MG63 (cell line): ENCODE measurements at places on chromosomes 13 and 19. TPM values are rescaled to one million over a fixed set of nuclear protein-coding genes. Genes with fewer than 3 reads are reported as not detected.
A peak's percentile ranks its signal among the peaks of the same experiment; 100 is the strongest.

The CEACAM7 gene
- total RNA-seq: not detected in 2 replicates

DNA sequence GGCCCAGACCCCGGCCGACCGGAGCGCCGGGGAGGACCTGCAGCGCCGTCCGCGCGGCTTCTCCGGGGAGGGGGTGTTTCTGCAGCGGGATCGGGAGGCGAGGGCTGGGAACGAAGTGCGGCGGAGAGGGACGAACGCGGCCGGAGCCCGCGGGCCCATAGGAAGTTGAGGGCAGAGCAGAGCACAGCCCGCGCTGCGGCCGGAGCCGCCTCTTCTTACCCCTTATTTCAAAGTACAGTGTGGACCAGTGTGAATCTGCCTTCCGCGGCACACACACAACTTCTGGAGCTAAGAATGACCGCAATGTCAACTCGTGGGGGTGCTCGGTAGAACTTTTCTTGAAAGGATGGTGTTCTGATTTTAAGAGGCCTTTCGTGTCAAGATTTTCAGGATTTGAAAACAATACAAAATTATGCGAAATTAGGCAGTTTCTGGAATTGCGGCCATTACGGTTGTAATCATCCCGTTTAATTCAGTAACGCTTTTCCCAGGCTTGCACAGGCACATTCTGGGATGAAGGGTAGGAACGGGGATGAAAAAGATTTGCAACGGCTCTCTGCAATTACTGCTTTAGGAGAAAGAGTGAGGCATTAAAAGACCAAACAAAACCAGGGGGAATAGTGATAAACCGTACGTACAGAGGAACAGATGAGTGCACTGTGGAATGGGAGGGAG is 821 bp downstream of the TDRD3 start:
- peak; percentile 58 for DNase-seq

- no peak for DNase-seq
These were observed 6.9 kb downstream of the CHERP start for GRCh38 chr19:16535381-16535780.

DNA sequence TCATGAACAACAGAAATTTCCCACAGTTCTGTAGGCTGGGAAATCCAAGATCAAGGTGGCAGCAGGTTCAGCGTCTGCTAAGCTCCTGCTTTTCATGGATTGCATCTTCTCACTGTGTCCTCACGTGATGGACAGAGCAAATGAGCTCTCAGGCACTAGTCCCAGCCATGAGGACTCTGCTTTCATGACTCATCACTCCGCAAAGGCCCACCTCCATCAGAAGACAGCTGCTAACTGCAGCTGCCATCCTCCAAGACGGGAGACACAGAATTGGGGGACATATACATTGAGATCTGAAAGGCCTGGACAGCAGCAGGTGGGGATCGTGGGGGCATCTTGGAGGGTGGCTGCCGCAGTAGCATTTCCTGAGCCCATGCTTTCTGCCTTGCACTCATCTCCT is 44.4 kb upstream of the SPATA13 start:
- no peak for DNase-seq

DNA sequence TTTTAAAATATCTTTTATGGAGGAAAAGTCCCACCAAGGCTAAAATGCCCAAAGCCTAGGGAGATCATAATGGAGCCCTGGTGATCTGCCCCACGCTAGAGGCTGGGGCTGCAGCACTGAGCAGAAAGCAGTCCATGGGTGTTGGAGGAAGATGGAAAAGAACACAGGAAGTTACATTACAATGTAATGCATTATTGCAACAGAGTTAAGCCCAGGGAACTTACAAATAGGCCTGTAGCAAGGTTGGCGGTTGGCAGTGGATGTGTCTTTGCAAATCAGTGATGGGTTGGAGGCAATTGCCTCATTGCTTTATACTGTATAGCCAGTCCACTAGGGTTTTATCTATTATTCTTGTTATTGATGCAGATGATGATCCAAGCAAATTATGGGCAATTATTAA is 399.9 kb downstream of the NDFIP2 start:
- no peak for DNase-seq

DNA sequence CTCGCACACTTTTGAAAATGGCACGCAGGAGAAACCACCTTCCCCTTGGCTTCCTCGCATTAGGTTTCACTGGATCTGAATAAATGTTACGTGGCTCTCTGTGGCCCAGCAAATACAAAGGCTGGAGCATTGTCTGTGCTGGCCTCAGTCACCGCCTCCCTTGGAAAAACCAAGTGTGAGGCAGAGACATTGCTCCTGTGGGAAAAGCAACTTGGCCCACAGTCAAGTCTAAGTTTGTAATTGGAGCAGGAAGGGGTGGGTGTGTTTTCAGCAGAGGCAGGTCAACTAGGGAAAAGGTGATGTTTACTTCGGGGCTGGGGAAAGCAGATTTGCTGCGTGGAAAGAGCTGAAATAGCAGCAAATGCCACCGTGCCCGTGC is 101.6 kb downstream of the IRS2 start:
- DNase-seq: no peak

GRCh38 chr13:20424949-20425348 is 100.7 kb downstream of the CRYL1 start:
- no peak for DNase-seq

GRCh38 chr19:18657590-18658365 is 20.9 kb downstream of the KLHL26 start:
- no peak for DNase-seq

DNA sequence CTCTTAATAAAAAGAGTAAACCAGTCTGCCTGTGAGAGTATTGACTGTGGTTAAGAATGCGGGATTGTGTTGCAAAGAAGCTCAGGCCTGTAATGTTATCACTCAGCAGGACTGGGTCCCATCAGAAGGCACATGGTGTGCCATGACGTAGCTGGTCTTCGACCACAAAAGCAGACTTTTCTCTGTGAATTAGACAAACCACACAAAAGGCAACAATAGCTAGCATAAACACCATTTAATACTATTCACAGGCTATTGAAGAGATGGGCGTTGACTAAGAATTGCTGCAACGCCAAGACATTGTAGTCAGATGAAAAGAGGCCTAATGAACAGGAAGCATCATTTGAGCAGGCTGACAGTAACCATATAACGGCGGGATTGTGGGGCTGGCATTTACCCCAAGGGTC is 235.6 kb upstream of the SOX21 start:
- DNase-seq: no peak

DNA sequence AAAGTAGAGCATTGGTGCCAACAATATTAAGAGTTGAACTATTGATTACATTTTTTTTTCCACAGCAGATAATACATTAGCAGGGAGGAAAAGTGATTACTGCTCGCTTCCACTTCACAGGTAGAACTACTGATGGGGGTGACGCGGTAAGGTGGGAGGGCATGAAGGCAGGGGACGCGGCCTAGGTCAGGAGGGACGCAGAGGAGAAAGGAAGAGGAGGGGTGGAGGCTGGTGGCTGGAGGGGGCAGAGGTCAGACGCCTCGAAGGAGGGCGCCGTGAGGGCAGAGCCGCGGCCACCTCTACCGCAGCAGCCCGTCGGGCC is 287 bp upstream of the B3GLCT start:
- DNase-seq: no peak

DNA sequence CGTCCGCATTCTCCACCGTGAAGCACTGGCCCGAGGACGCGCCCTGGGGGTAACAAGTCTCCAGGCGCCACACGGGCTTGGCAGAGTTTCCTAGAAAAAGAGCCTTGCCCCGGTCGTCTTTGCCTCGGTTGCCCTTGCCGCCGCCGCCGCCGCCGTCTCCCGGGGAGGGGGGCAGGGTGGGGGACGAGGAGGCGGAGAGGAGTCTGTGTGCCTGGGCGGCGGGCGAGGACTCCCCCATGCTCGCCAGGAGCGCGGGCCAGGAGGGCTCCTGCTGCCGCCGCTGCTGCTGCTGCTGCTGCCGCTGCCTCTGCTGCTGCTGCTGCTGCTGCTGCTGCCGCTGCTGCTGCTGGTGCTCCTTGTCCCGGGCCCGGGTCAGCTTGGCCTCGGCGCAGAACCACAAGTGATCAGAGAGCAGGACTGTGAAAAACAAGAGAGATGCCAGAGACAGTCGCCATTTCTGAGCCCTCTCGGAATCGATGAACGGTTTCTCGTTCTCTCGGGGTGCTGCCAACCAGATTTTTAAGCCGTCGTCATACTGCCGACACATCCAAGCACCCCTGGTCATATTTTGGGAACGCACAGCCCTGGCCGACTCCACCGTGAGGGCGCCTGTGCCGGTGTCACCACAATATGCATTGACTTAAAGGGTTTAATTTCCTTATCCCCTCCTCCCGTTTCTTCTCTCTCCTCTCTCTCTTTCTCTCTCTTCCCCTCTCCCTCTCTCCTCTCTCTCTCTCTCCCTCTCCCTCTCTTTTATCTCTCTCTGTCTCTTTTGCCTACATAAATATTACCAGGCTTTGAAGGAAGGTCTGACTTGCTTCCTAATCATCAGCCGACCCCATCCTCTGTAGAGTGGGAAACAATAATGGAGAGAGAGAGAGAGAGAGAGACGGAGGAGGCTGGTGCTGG is 349.1 kb downstream of the LIG4 start:
- DNase-seq: peak; percentile 61

DNA sequence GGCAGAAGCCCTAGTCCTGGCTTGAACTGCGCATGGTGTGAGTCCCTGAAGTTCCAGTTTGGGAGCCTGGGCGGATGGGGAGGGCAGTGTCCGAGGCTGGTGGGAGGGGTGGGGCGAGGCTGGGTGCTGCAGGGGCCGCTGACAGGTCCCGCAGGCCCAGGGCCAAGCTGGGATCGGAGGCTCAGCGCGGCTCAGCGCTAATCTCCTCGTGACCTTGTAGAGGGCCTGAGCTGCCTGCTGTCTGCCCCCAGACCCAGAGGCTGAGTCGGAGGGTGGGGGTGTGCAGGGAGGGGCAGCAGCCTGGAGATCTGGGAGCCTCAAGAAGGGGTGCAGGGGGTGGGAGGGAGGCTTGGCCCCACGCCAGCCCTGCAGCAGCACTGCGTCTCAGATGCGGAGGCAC is 3.0 kb downstream of the ATP1A3 start:
- DNase-seq: no peak

- no peak for DNase-seq
These were observed 30.7 kb downstream of the ZNF486 start for GRCh38 chr19:20197747-20198146.

The ZNF772 gene
- 3.3 and 4.7 TPM in 2 replicates for total RNA-seq

DNA sequence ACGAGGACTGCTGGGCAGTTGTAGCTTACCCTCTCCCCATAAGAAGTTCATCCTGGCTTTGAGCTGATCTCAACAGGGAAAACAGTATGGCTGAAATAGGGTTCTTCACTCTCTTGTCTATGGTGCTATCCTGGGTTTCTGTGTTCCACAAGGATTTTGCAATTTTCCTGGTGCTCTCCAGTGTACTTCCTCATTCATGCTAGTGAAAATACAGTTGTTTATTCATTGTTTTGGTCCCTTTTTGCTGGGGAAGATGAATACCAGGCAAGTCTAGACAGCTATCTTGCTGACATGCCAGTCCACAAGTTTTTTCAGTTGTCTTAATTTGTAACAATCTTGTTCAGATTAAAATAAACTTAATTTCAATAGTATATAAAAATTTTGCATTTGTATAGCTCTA is 306.5 kb downstream of the DLEU7 start:
- no peak for DNase-seq

GRCh38 chr13:41960637-41961465 is at the start of gene VWA8:
Gene VWA8 (minus strand): TSS chr13:41961109. CDS start chr13:41961015, 94 bp downstream.
- DNase-seq: peak; percentile 89

The KCNC3 gene
- not detected in 2 replicates for total RNA-seq

DNA sequence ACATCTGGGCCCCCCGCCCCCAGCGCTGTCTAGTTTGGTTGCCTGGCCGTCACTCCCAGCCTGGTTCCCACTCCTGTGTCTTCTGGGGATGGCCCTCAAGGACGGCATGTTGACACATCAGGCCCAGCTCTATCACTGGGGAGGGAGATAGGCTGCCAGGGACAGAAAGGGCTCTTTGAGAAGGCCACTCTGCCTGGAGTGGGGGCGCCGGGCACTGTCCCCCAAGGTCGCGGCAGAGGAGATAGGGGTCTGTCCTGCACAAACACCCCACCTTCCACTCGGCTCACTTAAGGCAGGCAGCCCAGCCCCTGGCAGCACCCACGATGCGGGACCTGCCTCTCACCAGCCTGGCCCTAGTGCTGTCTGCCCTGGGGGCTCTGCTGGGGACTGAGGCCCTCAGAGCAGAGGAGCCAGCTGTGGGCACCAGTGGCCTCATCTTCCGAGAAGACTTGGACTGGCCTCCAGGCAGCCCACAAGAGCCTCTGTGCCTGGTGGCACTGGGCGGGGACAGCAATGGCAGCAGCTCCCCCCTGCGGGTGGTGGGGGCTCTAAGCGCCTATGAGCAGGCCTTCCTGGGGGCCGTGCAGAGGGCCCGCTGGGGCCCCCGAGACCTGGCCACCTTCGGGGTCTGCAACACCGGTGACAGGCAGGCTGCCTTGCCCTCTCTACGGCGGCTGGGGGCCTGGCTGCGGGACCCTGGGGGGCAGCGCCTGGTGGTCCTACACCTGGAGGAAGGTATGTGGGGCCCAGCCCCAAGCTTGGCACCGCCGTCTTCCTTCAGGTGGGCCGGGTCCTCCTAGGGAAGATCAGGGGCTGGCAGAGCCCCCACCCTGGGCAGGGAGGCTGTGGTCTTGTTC is at the start of gene AMH:
Gene AMH, plus strand, starts transcription at position 314 of the 857 bp plus-strand sequence. Its CDS starts 10 bp downstream, at position 324.
- DNase-seq: no peak

GRCh38 chr19:35204799-35205732 is 23.5 kb downstream of the FAM187B start:
- no peak for DNase-seq

The KMT2B gene
- total RNA-seq: 2.3 and 6.0 TPM in 2 replicates

DNA sequence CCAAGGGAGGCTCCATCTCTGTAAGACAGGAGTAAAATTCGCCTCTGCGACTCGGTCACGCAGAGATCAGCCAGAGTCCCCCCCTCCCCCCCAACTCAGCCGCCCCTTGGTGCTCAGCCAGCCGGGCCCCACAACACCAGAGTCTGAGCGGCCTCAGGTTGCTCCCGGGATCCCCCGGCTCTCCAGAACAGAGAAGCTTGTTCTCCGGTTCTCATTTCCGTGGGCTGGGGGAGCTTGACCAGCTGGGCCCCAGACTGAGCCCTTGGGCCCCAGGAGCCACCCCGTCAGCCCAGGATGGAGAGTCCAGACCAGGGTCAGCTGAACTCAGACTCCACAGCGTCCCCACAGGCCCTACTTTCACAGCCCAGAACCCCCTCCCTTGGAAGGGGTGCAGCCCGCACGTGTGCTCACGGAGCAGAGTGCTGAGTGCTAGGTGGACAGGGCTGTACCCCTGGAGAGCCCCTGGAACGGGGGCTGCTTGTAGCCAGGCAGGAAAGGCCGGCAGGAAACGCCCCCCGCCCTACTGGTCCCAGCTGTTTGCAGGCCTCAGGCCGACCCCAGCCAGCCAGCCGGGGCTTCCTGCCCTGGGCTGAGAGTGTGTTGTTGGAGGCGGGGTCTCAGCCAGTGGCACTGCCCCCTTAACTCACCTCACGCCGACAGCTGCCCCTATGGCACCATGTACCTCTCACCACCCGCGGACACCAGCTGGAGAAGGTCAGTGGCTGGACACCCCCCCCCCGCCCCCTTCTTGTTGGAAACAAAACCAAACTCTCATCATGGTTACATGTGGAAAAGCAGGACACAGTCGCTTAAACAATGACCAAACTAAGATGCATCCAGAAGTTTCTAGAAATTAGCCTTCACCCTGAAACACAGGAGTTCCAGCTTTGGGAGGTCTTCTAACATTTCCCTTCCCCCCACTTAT is 44.4 kb downstream of the COMP start:
- DNase-seq: no peak

GRCh38 chr13:96825653-96826052 is 168.6 kb downstream of the OXGR1 start:
- no peak for DNase-seq
